ENCODE measurements at places on chromosomes 4 and X.

DNA sequence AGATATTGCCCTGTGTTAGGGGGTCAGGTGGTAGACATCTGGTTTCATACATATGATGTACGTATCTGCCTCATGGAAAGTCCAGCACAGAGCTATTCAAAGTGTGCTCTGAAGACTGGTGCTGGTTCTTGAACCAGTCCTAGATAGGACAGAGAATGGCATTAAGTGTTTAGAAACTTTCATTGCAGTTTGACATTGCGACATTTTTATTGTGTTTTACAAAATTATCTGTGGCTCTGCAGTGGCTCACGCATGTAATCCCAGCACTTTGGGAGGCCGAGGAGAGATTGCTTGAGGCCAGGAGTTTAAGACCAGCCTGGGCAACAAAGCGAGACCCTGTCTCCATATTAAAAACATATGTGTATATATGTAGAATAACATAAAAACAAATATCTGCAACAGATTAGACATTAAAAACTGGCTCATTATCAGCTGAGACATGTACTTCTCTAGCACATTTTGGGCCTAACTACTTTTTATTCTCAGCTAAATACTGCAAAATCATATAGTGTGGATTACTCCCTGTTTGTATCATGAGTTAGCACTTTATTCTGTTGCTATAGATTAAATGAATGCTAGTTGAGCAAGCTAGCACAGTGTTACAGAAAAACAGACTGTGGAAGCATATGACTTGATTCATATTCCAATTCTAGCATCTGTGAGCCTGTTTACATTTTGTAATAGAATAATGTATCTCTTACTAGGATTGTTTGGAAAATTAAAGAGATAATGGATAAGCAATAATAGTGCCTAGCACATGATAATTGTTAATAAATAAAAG lies 57.1 kb downstream of the USP9X start:
- DNase-seq: no peak

DNA sequence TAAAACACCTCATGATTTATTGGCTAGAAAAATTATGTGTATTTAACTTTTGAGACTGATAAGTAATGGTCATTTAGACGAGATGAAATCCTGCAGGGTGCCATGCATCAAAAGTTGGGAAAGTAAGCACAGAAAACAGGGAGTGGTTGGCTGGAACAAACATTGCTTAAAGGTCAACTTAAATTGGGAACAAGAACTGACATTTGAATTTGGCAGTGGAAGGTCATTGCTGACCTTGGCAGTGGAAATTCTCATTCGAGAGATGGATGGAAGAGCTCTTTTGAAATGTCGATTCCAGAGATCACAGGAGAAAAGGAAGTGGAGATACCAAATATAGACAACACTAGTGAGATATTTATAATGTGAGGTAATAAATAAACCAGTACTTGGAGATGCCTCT lies 572.8 kb downstream of the TRAM1L1 start:
- no peak for DNase-seq

DNA sequence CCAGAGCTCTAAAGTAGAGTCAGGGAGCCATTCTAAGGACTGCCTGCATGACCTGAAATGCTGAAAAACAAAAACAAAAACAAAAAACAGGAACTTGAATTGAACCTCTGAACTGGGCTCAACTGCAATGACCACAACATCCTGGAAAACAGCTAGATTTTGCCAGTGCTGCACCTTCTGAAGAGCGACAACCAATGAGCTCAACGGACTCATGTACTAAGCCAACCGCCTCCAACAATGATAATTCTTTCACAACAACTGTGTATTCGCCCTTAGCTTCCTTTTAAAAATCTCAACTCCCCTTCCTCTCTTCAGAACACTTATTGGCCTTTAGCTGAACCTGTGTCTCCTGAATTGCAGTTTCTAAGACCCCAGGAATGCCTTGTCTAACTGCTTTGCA lies 69.8 kb downstream of the HAUS3 start:
- DNase-seq: no peak

DNA sequence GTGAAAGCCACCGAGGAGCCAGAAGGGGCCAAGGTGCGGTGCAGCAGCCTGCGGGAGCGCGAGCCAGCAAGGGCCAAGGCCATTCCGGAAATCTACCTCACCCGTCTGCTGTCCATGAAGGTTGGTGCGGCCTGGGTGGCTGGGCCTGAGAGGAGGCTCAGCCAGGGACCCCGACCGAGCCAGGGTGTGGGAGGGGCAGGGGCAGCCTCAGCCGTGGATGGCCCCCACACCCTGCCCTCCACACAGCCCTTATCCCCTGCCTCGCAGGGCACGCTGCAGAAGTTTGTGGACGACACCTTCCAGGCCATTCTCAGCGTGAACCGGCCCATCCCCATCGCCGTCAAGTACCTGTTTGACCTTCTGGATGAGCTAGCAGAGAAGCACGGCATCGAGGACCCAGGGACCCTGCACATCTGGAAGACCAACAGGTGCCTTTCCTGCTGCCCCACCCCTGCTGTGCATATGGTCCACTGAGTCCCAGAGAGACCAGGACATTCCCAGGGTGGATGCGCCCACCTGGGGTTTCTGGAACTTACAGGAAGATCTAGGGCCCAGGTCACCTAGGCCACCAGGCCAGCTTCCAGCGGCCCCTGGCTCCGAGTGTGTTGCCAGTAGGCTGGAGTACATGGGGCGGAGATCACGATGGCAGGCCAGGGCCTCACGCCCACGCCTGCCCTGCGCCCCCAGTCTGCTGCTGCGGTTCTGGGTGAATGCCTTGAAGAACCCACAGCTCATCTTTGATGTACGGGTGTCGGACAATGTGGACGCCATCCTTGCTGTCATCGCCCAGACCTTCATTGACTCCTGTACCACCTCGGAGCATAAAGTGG lies 3.4 kb upstream of the SRPK3 start:
- DNase-seq: no peak

DNA sequence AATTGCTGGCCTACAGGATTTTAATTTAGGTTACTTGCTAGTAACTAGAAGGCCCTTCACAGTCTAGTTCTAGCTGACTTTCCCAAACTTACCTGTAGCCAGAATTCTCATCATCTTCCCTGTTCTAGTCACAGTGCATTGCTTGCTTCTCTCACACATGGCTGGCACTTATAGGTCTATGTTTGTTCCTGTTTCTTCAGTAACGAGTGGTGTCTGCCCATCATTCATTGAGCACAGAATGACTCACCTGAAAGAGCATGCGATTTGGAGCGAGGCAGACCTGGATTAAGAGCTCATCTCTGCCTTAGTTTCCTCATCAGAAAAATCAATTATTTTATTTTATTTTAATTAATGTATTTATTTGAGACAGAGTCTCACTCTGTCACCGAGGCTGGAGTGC lies 201.7 kb upstream of the ANK2 start:
- no peak for DNase-seq

- DNase-seq: no peak
Measured at GRCh38 chrX:146435472-146435871, 374.1 kb upstream of the CXorf51B start.

GRCh38 chr4:48017108-48017571 lies 568 bp downstream of the NIPAL1 start:
- DNase-seq: no peak

GRCh38 chr4:1041147-1041935 lies 29.9 kb downstream of the FGFRL1 start:
- no peak for DNase-seq

GRCh38 chr4:118180776-118181175 lies 146.5 kb downstream of the NDST3 start:
- no peak for DNase-seq

GRCh38 chr4:102246416-102246815 lies 98.9 kb downstream of the SLC39A8 start:
- DNase-seq: no peak
